ENCODE measurements at places on chromosomes 1 and 21.

DNA sequence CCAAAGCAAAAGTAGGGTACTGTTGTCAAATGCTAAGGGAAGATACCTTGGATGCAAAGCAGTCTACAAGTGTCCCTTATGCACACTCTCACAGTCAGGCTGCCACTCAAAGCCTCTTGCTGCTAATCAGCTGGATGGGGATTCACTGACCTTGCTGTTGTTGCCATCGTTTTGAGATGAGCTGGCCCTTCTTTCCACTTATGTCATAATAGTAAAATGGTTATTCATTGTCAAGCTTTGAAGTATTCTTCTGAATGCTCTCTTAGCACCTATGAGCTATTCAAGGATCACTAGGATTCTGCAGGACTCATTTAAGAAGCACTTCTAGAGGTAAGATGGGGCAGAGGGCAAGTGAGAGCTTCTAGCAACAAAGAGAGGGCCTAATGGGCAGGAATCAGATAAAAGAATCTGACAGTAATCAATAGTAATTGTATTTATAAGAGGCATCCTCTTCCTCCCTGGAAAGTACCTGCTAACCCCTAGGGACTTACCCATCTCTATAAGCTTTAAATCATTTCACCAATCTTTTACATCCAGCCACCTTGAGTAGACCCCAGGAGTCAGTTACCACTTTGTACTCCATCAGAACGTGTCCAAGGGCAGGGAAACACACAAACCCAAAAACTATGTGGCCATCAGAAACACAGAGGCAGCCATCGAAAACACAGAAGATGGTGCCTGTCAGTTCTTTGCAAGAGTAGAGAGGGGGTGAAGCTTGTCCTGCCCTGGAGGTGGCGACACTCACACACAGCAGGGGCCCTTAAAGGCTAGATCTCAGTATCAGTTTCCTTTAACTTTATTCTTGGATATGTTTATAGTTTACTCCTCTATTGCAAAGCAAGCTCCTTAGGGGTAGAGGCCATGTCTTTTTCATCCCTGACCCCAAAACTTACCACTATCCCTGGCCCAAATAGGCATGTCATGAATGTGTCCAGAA, 103.7 kb upstream of the NFIA start:
- DNase-seq = no peak

DNA sequence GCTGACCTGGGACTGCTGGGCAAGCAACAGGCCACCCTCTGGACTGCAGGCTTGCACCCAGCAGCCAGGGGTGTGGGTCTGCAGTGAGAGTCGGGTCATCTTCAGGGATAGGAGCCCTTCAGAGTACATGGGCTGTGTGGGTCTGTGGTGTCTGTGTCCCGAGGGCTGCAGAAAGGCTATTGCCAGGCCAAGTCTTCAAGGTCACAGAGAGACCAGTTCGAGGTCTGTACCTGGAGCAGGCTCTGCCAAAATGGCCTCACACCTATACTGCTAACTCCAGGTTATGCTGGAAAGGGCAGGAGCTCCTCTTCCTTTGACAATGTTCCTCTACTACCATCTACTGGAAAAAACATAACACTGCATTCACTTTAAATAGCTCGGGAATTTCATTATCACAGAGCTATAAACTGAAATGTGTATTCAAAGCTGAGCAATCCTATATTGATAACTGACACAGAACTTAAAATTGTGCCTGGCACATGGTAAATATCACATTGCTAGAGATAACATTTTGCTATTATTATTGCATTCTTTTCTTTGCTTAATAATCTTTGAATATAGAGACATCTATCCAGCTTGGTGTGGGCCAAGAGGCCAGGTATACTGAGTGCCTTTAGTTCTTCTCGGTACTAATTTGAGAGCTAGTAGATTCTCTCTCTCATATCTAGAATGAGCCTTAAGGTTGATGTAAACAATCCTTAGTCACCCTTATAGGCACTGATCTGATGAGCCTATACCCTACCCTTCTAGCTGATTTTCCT, 6.9 kb upstream of the DNAH14 start:
- DNase-seq = peak; percentile 83

- DNase-seq = no peak
These were observed 133.9 kb upstream of the VANGL1 start for GRCh38 chr1:115507901-115508300.

DNA sequence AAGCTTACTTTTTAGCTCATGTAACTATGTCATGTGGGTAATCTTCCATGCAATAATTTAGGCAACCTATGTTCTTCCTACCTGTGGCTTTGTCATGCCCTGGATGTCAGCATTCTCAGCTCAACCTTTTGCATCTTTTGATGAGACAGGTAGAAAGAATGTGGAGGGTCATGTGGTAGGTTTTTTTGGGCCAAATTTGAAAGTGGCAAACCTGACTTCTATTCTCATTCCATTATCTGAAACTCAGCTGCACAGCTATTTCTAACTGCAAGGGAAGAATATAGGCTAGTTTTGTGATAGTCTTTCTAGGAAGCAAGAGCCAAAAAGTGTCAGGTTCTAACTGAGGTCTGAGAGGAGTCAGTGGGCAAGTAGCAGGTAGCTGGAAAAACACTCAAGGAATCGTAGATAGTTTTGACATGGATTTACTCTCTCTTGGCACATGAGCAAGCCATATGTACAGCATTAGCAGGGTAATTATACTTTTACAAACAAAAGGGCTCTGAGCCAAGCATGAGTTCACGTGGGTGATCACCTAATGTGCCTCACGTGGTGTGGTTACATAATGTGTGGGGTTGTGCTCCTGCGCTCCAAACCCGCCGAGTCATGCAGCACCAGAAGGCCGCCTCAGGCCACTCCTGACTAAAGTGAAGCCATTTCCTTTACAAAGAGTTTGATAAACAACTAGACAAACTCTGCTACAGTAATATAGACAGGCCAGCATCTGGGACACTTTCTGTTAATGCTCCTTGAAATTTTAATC, 1013.8 kb downstream of the PLA2G4A start:
- peak; percentile 14 for DNase-seq

DNA sequence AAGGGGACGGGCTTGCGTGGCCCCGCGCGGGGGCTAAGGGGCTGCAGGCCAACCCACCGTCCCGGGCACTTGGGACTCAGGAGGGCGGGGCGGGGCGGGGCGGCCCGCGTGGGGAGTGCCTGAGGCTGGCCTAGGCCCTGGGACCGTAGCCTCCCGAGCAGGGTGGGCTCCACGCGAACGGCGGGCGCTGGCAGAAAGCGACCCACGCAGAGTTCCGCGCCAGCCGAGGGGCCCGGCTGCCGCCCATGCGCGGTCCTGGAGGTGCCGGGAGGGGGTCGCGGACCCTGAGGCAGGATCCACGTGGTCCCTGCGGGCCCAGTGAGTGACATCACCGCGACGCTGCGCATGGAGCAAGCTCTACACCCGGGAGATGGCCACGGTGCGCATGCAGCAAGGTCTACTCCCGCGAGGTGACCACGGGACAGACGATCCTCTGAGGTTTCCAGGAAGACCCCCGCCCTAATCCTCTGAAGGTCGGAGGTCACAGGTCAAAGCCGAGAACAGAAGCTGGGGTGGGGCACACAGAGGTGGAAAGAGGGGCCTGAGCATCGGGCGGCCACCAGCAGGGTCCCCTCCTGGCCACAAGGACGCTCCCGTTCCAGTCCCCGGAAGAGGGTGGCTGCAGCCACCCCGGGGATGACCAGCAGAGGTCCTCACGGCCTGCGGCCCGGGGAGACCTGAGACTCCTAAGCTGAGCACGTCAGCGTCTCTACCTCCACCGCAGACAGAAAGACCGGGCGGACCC, 13.5 kb upstream of the SLC19A1 start:
- DNase-seq = peak; percentile 81

DNA sequence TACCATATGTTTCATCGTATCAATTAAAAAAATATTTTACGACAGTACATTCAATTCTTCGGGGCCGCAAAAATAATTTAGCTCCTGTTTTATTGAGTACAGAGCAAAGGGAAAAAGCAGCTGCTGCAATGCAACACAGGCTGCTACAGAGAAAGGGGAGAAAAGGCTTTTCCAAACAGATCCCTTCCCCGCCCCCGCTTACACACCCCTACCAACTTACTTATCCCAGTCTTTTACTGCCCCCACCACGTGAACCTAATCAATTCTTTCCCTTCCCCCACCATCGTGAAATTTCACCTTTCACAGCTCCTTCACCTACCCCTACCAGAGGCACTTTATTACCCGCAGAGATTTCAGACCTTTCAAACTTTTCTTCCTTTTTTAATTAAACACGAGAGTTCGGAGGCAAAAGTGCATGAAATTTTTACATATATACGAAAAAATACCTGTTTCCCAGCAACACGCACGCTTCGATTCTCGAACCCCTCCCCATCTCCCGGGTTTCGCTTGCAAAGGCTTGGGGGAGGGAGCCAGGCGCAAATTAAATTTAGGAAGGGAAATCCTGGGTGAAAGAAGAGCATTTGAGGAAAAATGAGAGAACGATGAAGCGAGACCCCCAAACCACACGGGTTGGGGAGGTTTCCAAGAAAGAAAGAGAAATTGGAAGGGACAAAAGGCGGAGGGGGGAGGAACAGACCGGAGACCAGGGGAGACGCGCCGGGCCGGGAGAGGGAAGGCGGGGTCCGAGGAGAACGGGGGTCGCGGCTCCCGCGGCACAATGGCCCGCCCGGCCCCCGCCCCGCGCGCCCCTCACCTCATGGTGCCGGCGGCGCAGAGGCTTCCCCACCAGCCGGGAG, 823 bp downstream of the ENAH start:
- no peak for DNase-seq

DNA sequence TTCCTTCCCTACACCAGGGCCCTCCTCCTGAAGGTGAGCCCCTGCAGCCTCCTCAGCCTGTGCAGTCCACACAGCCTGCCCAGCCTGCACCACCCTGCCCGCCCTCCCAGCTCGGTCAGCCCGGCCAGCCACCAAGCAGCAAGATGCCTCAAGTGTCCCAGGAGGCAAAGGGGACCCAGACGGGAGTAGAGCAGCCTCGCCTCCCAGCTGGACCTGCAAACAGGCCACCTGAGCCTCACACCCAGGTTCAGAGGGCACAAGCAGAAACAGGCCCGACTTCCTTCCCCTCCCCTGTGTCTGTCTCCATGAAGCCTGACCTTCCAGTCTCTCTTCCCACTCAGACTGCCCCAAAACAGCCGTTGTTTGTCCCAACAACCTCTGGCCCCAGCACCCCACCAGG, 38.8 kb downstream of the ZBTB17 start:
- DNase-seq = no peak

GRCh38 chr1:13528320-13528719, 14.5 kb upstream of the LRRC38 start:
- no peak for DNase-seq

- DNase-seq = peak; percentile 30
These were observed 94.3 kb upstream of the EDN2 start for GRCh38 chr1:41578712-41579335.
